KBM-7 (cell line): ENCODE measurements at places on chromosomes 2 and 18.

GRCh38 chr2:184119989-184120800 lies 478.1 kb upstream of the ZNF804A start:
- no peak for DNase-seq

- no peak for DNase-seq
These were observed 703.9 kb upstream of the CDH2 start for GRCh38 chr18:28880856-28881255.

GRCh38 chr2:176812246-176812775 lies 400.3 kb upstream of the HNRNPA3 start:
- DNase-seq = no peak

DNA sequence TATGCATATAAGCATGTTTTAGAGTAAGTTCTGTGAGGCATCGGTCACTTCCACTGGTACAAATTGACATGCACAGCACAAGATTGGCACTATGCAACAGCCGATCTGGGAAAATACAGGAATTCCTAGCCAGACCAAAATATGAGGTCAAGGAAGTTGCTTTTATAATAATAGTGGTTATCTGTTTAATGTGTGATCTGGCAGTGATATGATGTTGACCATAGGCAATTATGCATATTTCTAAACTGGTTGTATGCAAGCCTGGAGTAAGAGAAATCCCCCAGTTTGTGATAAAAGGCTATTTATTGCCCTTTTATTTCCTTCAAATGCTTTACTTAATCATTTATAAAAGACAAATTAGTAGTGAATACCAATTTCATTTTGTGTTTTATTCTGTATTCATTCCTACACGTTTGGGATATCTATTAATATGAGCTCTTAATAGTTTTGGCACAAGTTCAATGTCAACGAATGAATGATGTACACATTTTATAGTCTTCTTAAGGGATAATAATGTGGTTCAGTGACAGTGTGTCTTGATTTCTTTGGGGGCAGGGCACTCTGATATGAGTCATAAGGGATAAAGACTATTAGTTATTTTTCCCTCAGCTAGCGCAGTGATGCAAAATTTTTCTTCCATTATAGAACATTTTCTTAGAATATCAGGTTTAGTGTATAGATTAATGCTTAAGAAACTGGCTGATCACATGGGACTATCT lies 34.7 kb upstream of the ZEB2 start:
- no peak for DNase-seq

GRCh38 chr18:58252166-58252565 lies 208.1 kb downstream of the NEDD4L start:
- no peak for DNase-seq

- no peak for DNase-seq
These were observed 14.8 kb upstream of the ADAM17 start for GRCh38 chr2:9570182-9571060.

- DNase-seq = no peak
These were observed 64.8 kb downstream of the DIPK1C start for GRCh38 chr18:74392323-74392722.

DNA sequence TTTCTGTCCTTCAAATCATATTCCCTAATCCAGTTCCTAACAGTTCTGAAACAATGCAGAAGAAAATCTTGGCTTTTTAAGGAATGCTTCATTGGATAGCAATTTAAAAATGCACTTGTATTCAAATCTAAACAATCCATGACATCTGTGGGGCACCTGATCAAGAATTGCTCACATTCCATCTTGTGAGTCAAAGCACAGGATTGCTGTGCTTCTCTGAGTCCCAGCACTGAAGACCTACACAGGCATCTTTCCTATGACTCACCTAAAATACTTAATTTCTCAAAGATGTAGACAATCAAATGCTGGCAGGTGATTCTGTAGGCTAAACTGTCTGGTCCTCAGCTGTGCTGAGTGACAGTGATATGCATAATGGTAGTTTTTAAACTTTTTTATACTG lies 10.1 kb upstream of the ATP8B1 start:
- DNase-seq = no peak

GRCh38 chr2:69092857-69093256 lies 79.9 kb downstream of the ANTXR1 start:
- no peak for DNase-seq

DNA sequence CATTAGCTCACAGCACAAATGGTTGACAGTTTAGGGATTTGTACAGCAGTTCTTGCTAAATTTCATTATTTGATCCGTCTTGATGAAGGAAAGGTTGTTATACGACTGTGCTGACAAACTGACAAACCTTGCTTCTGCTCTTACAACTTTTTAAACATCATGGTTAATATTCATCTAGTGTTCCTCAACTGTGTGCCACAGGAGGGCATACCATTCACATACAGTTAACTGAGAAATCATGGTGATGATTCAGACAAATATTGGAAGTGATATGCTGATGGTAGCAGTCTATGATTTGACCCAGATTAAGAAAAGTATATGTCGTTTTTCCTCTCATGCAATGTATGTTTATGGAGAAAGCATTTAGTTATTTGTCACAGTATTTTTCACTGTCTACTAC lies 129.8 kb upstream of the FSIP2 start:
- DNase-seq = no peak

DNA sequence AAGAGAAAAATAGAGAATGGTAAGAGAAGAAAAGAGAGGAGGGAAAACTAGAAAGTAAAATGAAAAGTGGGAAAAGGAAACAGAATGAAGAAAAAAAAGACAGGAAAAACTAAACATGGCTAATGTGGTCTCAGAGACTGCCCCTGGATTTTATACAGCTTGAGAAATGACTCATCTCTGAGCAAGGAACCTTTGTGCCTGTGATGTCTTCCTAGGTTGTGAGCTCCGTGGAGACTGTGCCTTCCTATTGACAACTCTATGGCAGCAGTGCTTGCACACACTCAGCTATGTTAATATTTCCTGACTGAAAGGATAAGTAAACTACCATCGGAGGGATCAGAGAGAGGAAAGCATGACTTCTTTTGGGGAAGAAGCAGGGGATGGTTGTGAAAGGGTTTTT lies 203.8 kb downstream of the RDH14 start:
- DNase-seq = no peak

- no peak for DNase-seq
These were observed 999.6 kb downstream of the SUCLG1 start for GRCh38 chr2:83459456-83459855.

GRCh38 chr18:35028536-35028935 lies 12.7 kb upstream of the MAPRE2 start:
- no peak for DNase-seq

GRCh38 chr18:74921057-74921820 lies 287.7 kb downstream of the PTGR3 start:
- DNase-seq = no peak

DNA sequence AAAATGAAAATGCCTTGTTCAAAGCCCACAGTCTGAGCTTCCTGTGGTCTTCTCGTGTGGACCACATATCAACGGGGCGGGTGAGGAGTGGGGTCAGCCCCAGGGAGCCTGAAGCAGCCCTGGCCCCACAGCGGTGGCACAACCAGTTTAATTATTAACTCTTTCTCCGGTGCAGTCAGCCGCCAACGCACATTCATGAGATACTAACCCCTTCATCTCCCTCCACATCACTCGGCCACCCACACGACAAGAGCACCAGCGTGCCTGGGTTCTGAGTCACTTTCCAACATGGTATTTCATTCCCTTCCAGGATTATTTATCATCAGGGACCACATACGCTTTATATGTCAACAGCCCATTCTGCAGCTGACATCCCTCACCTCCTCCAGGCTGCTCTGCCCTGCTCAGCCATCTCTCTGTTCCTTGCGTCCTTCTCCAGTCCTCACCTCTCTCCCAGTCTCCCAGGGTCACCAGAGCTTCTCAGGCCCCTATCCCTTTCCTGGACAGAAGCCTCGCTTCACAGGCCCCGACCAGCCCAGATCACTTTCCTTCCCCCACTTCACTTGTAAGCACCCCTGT lies 48.0 kb upstream of the ID2 start:
- no peak for DNase-seq

- no peak for DNase-seq
These were observed 1.6 kb downstream of the SLC35F6 start for GRCh38 chr2:26765475-26766200.

GRCh38 chr2:210555555-210555954 lies 844 bp upstream of the CPS1 start:
- no peak for DNase-seq

DNA sequence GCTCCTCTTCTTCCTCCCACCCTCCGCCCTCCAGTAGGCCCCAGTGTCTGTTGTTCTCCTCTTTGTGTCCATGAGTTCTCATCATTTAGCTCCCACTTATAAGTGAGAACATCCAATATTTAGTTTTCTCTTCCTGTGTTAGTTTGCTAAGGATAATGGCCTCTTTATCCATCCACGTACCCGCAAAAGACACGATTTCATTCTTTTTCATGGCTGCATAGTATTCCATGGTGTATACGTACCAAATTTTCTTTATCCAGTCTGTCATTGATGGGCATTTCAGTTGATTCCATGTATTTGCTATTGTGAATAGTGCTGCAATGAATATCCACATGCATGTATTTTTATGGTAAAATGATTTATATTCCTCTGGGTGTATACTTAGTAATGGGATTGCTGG lies 82.2 kb downstream of the COPS8 start:
- DNase-seq = no peak

DNA sequence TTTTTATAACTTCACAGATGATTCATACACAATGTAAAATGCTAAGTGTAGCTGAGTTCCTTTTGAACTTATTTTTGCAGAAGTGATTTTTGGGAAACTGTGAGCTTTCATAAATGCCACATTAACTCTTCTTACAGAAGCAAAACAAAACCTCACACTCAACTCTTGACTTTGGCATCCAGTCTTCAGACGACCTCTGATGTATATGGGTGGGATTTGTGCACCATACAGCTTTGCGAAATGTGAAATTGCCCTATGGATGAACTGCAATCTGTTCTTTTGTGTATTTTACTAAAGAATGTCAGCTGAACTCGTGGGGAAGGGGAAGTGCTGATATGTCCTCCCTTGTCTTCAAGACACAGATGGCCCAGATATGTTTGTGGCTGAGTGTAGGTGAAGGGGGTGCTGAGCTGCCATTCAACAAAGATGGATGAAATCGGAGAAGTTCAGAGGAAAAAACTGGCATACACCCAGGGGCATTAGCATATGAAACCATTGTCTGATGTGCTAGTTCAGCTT lies 218.3 kb downstream of the PTGR3 start:
- peak; percentile 80 for DNase-seq

DNA sequence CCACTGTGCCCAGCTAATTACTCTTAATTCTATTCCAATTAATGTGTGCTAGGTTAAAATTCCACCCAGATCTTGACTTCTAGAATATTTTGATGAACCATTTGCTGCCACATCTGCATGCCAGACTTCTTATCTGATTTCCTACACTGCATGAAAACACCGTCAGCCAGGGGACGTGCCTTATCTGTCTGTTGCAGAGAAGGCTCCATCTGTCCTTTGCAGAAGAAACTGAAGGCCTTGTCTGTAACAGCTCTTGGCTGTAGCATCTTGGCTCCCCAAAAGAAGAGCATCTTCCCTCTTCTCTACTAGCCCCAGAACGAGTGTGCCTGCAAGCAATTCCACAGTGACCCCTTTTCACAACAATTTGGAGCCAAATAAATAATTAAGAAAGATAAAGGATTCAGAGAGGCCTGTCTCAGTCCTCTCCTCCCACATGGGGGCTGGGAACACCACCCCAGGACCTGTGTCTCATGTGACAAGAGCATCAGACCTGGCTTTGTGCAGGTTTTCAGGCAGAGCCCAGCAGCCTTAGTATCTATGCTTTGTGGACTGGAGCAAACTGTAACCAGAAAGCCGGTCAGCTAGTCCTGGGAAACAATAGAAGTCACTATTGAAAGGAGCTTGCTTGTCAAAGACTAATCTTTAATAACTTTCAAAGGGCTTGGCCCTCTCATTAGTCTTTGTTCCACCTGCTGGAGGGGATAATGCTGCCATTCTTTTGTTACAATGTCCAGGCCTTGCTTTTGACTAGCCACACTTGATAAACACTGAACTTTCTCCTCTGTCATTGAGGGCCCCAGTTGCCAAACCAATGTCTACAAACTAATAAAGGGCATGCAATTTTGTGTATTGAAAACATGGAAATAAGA lies 84.0 kb upstream of the NEUROD1 start:
- peak; percentile 32 for DNase-seq

- DNase-seq = no peak
These were observed 77.9 kb downstream of the OSBPL1A start for GRCh38 chr18:24319757-24320156.

DNA sequence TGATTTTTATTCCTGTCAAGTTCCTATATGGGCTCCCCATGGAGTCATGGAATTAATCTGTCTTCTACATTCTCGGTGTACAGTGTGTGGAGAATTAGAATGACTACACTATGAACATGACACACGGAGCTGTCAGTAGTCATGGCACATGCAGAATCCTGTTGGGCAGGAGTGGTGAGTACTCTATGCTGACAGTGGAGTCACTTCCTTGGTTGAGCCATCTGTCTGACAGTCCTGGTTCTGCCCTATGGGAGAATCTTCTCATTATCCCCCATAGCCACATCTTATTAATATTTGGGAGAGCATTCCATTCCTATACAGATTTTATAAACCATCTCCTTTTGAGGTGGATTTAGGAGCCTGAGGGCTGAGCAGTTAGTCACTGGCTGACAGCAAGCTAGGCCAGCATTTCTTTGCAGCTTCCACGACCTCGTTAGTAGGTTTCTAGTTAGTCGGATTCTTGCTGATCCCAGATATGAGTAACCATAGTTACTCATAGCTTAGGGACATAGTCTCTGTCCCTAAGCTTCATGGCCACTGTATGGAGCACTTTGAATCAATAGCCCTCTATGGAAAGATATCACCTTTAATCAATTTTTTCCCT lies 90.6 kb downstream of the MDH1 start:
- DNase-seq = no peak

DNA sequence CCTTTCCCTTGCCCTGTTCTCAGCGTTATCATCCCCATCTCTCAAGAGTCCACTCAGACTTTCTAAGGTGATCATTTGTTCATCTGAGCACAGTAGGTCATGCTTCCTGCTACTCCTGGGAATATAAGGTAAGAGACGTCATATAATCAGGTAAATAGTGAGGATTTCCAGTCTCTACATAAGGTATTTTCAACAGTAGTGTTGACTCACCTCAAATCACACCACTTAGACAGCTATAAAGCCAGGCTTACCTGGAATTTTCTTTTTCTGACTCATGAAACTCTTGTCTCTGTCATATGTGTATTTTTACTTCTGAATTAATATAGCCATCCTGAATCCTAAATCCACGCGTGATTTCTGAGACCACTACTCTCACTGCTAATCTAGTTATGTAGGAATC lies 443.2 kb downstream of the ARHGAP15 start:
- no peak for DNase-seq

GRCh38 chr2:11343650-11344341 lies 640 bp downstream of the ROCK2 start:
- DNase-seq = peak; percentile 65
